ENCODE measurements at places on chromosomes 6 and 20.

- DNase-seq: no peak
These were observed 168.0 kb downstream of the ZFAND3 start for GRCh38 chr6:37987559-37987958.

DNA sequence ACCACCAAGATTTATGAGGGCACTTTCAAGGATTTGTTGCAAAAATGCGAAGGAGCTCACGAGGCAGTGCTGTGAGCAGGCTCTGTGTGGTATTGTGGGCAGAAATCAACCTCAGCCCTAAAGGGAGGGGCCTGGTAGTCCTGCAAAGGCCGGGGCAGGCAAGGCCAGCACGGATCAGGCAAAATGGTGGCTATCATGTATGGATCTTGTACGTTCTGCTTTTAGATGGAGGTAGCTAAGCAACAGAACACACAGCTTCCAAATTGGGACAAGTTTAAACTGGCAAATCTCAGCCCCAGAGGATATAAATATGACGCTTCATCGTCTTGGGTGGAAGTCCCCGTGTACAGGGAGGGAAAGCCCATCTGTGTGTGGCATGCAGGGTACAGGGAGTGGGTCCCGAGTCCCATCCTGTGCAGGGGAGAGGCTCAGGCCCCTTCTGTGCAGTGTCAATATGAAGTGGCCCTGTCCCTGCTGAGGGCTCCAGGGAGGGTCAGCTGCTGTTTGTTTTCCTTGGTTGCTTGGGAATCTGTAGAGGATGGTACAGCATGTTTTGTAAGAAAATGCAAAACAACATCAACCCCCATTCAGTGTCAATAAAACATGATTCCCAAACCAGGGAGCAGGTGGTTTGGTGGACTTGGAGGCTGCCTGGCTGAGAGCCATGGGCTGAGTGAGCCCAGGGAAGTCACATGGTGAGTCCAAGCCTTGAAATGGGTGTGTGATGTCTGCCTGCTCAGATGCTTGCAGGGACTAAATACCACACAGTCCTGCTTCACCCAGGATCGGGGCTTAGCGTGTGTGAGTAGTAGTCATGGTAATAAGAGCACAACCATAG lies 113.0 kb downstream of the SYCP2 start:
- no peak for DNase-seq

GRCh38 chr20:43271980-43272379 lies 82.3 kb upstream of the PTPRT start:
- DNase-seq: no peak

- DNase-seq: no peak
These were observed 129.7 kb downstream of the FAXC start for GRCh38 chr6:99219788-99220187.

GRCh38 chr6:168155193-168155592 lies 76.2 kb upstream of the FRMD1 start:
- DNase-seq: no peak

GRCh38 chr6:15332446-15332845 lies 86.6 kb downstream of the JARID2 start:
- no peak for DNase-seq

- no peak for DNase-seq
These were observed 61.7 kb upstream of the NOX3 start for GRCh38 chr6:155517294-155517693.

- peak; percentile 40 for DNase-seq
These were observed 24.5 kb downstream of the ILRUN start for GRCh38 chr6:34671801-34672656.

- no peak for DNase-seq
These were observed 28.6 kb upstream of the PKHD1 start for GRCh38 chr6:52115891-52116604.

DNA sequence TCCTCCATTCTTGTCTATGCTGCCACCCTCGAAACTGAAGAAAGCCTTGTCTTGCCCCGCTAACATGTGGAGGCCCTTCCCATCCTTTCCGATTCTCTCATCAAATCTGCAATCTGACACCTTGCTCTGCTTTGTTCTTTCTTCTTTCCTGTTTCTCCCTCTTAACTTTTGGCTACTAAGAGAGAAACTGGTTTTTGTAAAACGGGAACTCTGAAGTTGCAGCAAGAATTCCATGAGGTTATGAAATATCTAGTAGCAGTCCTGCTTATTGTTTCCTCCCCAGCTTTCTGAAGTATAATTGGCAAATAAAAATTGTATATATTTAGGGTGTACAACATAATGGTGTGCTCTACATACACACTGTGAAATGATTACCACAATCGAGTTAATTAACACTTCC lies 80.2 kb downstream of the MAP7 start:
- no peak for DNase-seq

DNA sequence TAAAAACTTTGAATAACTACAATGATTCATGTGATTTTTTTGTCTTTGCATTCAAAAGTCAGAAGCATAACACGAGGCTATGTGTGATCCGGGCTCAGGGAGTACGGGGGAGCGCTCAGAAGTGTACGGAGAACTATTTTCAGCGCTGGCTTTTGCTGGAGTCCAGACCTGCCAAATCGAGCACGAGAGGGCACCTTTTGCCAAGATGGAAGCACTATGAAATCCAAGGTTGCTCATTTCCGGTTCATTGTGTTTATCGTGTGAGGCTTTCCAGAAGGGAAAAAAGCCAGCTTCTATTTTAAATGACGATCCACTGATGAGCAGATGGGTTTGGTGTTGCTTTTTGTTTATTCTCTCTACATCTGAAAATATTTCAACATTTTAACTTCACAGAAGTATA lies 11.3 kb downstream of the RAMACL start:
- no peak for DNase-seq

- no peak for DNase-seq
These were observed 215.4 kb upstream of the CCN2 start for GRCh38 chr6:132166526-132167051.

- DNase-seq: peak; percentile 24
These were observed 5.5 kb downstream of the CASP8AP2 start for GRCh38 chr6:89834884-89835792.

- DNase-seq: no peak
These were observed 25.1 kb upstream of the UTRN start for GRCh38 chr6:144259986-144260385.

- no peak for DNase-seq
These were observed 526.0 kb upstream of the SOX4 start for GRCh38 chr6:21067521-21067920.

DNA sequence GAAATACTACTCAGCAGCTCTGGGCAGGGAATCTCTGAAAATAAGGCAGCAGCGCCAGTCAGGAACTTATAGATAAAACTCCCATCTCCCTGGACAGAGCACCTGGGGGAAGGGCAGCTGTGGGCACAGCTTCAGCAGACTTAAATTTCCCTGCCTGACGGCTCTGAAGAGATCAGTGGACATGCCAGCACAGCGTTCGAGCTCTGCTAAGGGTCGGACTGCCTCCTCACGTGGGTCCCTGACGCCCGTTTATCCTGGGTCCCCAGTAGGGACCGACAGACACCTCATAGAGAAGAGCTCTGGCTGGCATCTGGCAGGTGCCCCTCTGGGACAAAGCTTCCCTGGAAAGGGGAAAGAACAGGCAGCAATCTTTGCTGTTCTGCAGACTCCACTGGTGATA lies 59.0 kb downstream of the COL21A1 start:
- no peak for DNase-seq

DNA sequence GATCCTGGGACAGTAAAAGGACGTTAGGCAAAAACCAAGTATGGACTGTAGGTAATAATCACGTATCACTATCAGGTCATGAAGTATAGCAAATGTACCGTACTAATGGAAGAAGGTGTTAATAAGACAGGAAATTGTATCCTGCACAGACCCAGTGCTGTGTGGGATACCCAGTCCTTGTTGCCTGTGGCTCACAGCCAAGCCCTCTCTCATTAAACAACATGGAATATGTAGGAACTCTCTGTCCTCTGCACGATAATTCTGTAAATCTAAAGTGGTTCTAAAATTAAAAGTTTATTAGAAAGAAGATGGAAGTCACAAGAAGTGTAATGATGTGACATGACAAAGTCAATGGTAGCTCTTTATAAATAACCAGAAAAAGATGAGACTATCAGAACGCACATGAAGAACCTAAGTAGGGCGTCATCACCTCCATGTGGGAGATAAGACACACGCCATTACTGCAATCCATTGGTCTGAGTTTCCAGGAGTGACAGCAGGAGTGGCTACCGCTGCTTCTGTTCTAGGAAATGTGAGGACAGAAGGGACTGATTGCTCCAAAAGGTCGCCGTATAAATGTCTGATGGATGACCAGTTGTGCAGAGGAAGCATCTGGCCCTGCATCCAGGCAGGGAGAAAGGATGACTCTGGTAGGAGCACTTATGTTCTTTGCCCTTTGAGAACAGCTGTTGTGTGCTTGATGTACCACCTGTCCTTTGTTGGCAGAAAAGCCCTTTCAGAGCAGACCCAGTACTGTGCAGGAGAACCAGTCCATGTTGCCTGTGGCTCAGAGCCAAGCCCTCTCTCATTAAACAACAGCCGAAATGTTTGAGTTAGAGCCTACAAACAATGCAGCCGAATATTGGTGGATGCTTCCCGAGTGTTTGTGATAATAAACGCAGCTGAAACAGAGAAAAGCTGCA lies 125.6 kb downstream of the FIG4 start:
- DNase-seq: no peak

DNA sequence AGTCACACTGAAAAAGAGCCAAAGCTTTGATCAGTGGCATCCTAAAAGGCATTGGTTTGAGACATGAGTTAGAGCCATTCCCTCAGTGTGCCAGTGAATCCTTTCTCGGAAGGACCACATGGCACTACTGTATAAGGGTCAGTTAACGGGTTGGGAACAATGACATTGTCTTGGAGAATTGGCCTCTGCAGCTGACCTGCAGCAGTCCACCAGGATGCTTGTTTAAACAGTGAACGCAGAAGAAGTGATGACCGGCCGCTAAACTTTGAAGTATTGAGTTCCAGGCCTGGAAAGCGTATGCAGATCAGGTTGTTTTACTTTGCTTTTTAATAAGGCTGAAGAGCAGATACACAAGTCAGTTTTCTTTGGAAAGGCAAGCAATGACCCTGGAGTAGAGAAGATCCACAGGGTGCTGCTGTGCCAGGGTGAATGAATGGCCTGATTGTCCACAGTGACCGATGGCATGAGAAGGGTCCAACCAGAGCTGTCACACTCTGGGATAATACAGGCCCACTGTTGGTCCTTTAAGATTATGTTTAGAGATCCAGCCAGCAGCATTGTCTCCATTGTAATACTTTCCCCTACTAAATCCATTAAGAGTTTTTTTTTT lies 57.8 kb downstream of the GMPR start:
- no peak for DNase-seq

DNA sequence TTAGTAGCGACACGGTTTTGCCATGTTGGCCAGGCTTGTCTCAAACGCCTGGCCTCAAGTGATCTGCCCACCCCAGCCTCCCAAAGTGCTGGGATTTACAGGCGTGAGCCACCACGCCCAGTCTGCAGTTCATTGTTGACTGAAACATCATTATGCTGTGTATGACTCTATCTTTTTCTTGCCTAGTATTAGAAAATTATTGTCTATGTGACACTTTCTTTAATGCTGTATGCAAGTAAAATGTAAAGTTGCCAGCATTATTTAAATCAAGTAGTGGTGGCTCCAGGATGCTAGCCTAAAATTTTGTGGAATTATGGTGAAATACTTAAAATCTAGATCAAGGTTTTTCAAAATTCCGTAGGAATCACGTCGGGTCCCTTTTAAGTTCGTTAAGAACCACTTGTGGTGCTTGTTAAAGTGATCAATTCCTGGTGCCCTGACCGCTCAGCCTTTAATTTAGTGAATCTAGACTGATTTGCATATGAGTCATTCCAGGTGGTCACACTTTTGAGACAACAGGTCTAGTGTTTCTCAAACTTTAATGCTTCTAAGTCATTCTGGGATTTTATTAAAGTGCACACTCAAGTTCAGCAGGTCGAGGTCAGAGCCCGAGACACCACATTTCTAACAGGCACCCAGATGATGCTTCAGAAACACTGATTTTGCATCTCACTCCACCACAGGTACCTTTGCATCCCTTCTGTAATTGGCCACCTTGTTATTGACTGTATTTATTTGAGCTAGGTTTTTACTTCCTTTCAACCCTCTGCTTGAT lies 132.6 kb upstream of the MTHFD1L start:
- no peak for DNase-seq

Data from thymus (tissue), 14 donors.